ENCODE measurements at places on chromosomes 3 and 15.

GRCh38 chr15:64597477-64597822 is 137.1 kb downstream of the ZNF609 start:
- DNase-seq: no peak

DNA sequence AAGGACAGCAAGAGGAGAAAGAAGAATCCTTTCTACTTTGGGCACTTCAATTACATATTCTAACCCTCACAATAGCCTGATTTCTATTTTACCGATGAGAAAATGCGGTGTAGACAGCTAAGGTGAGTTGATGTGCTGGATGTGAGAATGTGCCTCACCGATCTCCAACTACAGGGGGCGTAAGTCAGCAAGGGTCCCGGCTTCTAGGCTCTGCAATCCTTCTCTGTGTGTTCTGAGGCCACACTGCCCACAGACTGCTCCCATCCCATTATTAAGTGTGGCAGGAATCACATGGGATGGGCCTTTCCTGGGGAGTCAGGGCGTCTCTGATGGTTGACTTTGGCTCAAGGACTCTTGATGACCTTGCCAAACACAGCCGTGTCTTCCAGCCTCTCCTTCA is 23.6 kb upstream of the RPL35A start:
- DNase-seq: no peak

GRCh38 chr3:19190602-19191001 is 42.3 kb downstream of the KCNH8 start:
- no peak for DNase-seq

DNA sequence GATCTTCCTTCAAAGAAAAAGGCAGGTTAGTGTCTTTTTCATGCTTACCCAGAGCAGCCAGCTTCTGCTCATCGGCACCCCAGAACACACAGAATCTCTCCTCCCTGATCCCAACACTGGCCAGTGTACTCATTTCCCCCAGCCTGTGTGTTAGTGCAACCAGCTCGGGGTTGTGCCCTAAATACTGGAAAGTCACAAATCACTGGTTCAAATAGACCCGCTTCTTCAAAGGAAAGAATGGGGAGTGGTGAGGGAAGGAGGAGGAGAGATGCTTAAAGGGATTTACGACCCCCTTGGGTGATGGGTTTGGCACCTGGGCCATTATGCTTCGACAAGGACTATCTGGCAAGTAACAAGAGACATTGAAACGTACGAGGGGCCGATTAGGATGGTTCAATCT is 114.0 kb downstream of the FOXB1 start:
- DNase-seq: no peak

DNA sequence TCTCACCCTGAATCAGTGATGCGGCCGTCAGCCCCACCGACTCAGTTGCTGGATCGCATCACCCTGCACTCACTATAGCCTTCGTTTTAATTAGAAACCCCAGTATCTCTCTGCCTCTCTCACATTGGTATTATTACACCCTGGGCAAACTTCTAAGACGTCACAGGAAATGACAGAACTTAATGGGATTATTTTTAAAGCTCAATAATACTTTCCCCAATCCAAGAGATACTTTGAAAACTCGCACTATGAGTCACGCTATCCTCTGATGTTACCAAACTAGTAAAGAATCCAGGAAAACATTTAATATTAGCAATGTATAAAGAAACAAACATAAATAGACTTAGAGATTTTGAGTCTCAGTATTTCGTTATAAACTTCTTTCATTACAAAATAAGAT is 36.6 kb downstream of the RUBCN start:
- DNase-seq: no peak

- no peak for DNase-seq
Measured at GRCh38 chr3:149267565-149267964, 45.9 kb upstream of the CP start.

DNA sequence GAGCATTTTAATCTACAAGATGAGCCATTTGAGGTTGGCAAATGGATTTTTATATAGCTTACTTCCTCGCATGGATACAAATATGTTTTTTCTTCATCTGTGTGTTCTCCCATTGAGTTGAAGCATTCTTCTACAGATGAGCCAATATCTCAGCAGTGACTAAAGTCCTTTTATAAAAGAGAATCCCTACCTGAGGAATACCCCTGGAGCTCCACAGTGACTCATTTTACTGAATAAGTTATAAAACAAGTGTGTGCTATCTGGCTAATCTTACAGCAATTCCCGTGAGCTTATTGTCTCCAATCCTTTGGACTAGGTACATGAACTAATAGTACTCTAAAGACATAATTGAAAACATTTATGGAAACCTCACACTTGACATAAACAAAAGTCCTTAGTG is 354.2 kb upstream of the BCHE start:
- no peak for DNase-seq

- no peak for DNase-seq
Measured at GRCh38 chr3:42229266-42229941, 36.6 kb downstream of the CCK start.

DNA sequence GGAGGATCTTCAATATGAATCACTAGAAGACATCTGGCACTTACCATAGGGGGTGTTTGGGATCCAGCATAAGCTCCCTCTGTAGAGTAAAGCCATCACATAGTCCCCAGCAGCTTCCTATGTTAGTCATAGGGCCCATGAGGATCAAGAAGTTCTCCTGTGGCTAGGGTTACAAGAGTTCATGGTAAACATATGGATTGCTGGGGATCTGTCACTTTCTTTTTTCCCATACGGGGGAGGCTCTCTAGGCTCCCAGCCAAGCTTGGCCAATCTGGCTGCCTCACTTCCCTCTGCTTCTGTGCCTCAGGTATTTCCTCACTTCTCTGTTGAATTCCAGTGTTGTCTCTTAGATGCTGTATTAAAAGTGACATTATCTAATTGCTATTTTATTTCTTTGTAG is 597.9 kb downstream of the PDCD6IP start:
- DNase-seq: no peak

- DNase-seq: no peak
Measured at GRCh38 chr3:193842029-193842798, 249.2 kb downstream of the OPA1 start.

DNA sequence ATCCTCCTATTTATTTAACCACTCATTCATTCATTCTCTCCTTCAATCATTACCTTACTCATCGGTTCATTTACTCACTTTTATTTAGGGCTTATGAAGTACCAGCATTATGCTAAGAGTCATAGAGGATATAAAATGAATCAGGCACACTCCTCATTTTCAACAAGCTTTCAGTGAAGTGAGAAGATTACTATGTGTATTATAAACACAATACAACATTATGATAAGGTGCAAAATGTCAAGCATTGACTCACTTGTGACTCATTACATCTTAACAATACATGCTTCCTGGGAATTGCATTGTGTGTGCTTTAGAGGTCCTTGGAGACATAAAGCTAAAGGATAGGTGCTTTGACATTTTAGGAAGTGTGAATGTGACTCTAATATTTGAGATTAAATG is 60.4 kb downstream of the PLAAT1 start:
- DNase-seq: no peak

Data from fibroblast of upper back skin (primary cell).